ENCODE measurements at places on chromosomes 6 and 20.

DNA sequence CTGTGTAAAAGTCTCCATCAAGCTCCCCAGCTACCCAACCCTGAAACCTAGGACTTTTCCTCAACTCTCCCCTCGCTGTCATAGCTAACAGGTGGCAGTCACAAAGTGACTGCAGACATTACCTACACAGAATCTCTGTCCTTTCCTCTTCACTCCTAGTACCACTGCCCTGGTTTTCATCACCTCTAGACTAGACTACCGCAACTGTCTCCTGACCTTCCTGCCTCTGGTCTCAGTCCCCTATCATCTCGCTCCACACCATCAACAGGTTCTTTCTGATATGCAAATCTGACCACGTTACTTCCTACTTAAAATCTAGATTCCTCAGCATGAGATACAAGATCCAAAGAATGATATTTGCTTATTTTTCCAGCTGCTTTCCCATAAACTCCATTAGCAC lies 93.8 kb downstream of the SMLR1 start:
- DNase-seq: no peak

DNA sequence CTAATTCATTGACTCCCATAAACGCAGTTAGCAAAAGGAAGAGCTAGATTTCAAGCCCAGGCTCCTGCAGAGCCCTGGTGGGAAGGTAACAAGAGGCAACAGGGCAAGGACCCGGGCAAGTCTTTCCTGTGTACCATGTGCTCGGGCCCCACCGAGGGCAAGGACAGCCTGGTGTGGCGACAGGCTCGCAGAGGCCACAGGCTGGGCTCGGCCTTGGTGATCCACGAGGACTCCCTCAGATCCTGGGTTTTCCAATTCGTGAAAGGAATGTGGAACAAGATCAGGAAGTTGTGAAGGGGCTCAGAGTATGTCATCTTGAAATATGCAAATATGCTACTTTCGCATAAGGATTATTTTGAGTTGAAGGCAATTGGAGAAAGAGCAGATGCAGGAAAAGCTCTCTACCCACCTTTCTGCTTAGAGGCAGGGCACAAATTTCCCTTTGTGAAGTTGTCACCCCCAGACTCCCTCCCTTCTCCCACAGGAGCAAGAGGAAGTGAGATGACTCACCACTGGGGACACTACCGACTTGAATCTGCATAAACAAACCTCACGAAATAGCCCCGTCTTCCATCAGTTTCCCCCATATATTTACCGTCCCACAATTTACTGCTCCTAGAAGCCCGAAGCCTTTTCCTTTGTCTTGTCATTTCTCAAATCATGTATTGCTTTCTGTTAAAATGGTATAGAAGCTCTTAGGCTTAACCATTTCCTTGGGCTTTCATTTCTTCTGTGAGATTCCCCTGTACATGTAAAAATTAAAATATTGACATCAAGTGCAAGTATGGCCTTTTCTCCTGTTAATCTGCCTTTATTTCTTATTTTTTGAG lies 79.0 kb downstream of the PSMG4 start:
- DNase-seq: no peak

- no peak for DNase-seq
Observed at GRCh38 chr20:23128461-23129125, 42.5 kb upstream of the CD93 start.

DNA sequence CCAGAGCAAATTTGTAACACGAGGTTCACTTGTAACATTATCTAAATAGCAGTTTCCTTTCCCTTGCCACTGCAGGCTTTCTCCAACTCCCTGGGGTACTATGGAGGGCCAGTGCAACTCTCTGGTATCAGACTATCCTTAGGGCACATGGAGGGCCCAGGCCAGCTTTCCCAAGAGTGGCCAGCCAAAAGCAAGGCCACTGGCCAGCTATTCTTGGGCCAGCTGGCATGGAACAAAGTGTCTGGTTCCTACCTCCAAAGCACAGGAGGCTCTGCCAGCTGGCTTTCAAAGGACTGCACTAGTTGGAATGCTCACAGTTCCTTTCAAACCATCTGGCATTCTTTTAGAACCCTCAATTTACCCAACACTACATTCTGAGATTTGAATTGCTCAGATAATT lies 8.7 kb downstream of the RNF24 start:
- DNase-seq: no peak

GRCh38 chr20:45406260-45407066 lies 1.6 kb upstream of the DBNDD2 start:
- DNase-seq: no peak

DNA sequence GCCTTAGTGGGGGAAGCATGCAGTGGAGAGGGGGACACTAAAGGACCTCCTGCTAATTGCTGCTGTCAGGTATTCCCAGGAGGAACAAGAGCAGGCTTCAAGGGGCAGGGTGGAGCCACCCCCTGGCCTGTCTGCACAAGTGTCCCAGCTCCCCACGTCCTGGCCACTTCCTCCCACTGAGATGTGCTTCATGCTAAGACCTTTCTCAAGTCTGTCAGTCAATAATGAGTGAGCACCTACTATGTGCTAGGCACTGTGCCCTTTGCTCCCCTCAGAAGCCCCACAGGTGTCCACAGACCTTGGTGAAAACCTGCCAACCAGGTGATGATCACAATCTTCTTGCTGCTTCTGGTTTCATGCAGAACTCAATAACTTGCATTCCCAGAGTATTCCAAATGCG lies 147.9 kb downstream of the UNC5CL start:
- DNase-seq: no peak

GRCh38 chr20:4869290-4870193 lies 131.8 kb downstream of the SLC23A2 start:
- DNase-seq: no peak

DNA sequence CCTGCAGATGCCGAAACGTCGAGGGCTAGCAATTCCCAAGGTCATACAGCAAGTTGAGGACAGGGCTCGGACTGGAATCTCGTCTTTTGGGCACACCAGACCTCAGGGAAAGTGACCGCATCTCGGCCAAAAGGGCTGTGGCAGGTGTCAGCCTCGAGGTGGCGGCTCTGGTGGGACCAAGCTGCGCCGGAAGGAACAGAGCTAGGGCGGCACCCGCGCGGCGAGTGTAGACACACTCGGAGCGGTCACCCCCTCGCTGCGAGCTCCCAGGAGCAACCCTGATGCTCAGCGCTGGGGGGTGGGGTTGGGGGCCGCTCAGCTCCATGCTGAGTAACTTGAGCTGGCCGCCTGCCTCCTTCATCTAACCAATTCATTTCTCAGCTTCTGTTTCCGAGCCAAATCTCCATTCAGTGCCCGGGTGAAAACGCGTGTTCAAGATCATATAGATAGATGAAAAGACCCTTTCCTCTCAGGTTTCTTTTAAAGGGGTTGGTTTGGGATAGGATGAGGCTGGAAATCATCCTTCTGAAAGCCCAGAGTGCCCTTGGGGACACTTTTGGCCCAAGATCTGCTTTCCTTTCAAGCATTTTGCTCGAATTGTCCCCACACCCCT lies 2.2 kb upstream of the TUBB2B start:
- DNase-seq: peak; percentile 17

- DNase-seq: peak; percentile 59
Observed at GRCh38 chr20:1888796-1889463, 6.3 kb upstream of the SIRPA start.

GRCh38 chr6:170257376-170257775 lies 33.5 kb downstream of the DLL1 start:
- DNase-seq: no peak
